ENCODE measurements at places on chromosomes 6 and 20. TPM values are rescaled to one million over a fixed set of nuclear protein-coding genes. Genes with fewer than 3 reads are reported as not detected.

The BANF2 gene
- not detected for total RNA-seq

- DNase-seq = no peak
Observed at GRCh38 chr20:14685183-14685582, 347.8 kb upstream of the FLRT3 start.

- no peak for DNase-seq
Observed at GRCh38 chr6:165403006-165403595, 93.7 kb upstream of the C6orf118 start.

The HAO1 gene
- not detected for total RNA-seq

- DNase-seq = no peak
Observed at GRCh38 chr20:36785308-36785707, 11.7 kb upstream of the DSN1 start.

GRCh38 chr6:135479601-135480000, 17.9 kb downstream of the AHI1 start:
- DNase-seq = no peak

DNA sequence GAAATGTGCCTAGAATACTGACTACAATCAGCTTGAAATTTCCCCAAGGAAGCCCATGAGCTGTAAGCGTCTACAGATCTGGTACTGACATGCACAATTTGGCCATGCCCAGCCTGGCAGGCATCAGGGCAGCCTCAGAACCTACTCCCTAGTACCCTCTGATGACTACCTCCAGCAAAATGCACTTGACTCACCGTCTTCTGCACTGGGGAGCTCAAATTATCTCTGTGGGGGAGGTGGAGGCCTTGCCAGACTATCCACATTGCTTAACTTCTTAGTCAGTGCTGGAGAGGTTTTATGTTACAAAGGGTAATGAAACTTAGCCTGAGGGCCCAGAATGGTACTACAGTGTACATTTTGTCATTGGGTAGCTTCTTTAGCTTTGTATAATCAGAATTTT, 126.0 kb upstream of the ADGRF1 start:
- DNase-seq = no peak

- DNase-seq = no peak
Observed at GRCh38 chr20:58246346-58246745, 17.9 kb upstream of the ANKRD60 start.

The ADGB gene
- not detected for total RNA-seq

- no peak for DNase-seq
Observed at GRCh38 chr6:156279261-156279969, 497.8 kb upstream of the ARID1B start.

DNA sequence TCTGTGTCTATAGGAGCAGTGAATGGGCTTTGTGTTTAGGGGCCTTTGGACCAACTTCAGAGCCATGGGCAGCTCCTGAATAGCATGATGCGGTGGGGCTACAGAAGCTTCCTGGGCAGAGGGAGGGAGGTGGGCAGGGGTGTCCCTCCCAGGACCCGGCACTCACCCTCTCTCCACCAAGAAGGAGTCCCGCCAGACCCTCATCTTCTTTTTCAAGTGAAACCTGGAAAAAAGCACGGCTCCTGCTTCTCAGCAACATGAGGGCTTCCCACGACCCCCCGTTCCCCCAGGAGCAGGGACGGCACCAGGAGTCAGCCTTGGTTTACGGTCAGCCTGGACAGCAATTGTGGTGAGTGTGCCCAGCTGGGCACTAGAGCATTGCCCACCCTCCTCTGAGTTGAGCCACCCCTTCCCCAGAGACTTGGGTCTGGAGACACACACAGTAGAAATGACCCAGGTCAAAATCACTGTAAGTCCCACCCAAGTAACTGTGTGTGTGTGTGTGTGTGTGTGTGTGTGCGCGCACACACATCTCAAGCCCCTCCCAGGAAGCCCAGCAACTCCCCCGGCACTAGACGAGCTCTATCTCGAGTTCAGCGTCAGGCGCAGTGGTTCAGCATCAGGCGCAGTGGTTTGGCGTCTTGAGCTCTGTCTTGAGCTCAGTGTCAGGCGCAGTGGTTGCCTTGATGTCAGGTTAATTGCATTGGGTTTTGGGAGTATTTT, 108.2 kb downstream of the SULF2 start:
- DNase-seq = no peak

- DNase-seq = no peak
Observed at GRCh38 chr6:23175391-23175790, 606.0 kb downstream of the HDGFL1 start.

- DNase-seq = no peak
Observed at GRCh38 chr6:70563530-70563929, 3.2 kb upstream of the SDHAF4 start.

The PACRG gene
- 0.59 TPM for total RNA-seq

The COL9A1 gene
- total RNA-seq = 30.8 TPM

The NNAT gene
- 113 TPM for total RNA-seq

The NKAIN2 gene
- 0.36 TPM for total RNA-seq

The CLDN20 gene
- not detected for total RNA-seq

The GPANK1 gene
- total RNA-seq = 17.6 TPM

DNA sequence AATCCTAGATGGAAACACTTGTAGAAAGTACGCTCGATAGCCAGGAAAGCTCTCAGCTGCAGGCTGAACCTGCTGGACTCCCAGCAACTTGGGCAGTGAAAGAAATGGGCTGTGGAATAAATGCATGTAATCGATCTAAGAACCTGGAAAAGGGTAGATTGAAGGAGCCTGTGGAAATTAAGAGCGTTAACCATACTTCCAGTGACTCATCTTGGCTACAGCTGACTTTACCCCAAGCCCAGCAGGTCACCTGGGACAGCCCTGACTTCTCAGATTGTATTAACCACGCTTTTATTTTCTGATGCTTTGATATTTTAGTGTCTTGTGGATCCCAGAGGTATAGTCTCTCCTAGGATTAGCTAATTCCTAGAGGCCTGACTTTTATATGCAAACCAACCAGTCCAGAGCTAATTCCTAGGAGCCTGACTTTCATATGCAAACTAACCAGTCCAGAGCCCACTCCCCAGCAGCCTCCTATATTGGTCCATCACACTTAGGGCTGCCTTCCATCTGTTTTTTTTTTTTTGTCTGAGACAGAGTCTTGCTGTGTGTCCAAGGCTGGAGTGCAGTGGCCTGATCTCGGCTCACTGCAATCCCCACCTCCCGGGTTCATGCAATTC, 86.3 kb downstream of the GMPR start:
- no peak for DNase-seq

The CALHM5 gene
- 0.45 TPM for total RNA-seq

- DNase-seq = peak; percentile 51
Observed at GRCh38 chr20:9616833-9617461, 102.6 kb downstream of the LAMP5 start.

Data from neural crest cell (in vitro differentiated cells).